ENCODE measurements at places on chromosomes 3 and 15. TPM values are rescaled to one million over a fixed set of nuclear protein-coding genes. Genes with fewer than 3 reads are reported as not detected.

Gene FBXL2
- polyA plus RNA-seq = 32.3 TPM

Gene BNC1
- polyA plus RNA-seq = 0.31 TPM

Gene P2RY1
- polyA plus RNA-seq = 2.9 TPM

Gene RARB
- polyA plus RNA-seq = 68.6 TPM

Gene ITIH1
- 0.38 TPM for polyA plus RNA-seq

Gene IMPG2
- 0.57 TPM for polyA plus RNA-seq

Gene GOLGA8T
- polyA plus RNA-seq = not detected

Gene GNAT1
- polyA plus RNA-seq = not detected

Gene TICRR
- polyA plus RNA-seq = 8.4 TPM

- DNase-seq = no peak
Measured at GRCh38 chr3:133469140-133469731, 69.4 kb downstream of the BFSP2 start.

- DNase-seq = no peak
Measured at GRCh38 chr3:120438665-120439370, 12.0 kb downstream of the FSTL1 start.

DNA sequence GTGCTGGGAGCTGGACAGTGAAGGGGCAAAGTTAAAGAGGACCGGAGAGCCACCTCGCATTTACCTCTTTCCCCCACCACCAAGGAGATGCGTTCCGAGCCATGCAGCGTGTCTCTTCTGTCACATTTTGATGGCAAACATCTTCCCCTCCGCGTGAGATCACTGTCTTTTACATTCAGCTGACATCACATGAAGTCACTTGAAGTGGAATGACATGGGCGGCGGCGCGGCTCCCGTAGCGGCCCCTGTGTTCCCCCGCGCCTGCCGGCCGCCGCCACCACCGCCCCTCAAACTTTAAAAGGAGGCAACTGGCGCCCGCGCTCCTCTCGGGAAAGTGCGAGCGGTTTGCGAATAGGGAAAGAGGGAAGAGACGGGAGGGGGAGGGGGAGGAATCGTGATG is at the start of gene FEZF2:
Gene FEZF2 (minus strand): TSS at position 336 of the 400 bp plus-strand sequence. CDS start 682 bp downstream, outside the sequence.
- DNase-seq = no peak

- DNase-seq = no peak
Measured at GRCh38 chr3:54988302-54988837, 60.5 kb upstream of the LRTM1 start.

GRCh38 chr15:76866008-76866407 is 39.1 kb downstream of the SCAPER start:
- no peak for DNase-seq

DNA sequence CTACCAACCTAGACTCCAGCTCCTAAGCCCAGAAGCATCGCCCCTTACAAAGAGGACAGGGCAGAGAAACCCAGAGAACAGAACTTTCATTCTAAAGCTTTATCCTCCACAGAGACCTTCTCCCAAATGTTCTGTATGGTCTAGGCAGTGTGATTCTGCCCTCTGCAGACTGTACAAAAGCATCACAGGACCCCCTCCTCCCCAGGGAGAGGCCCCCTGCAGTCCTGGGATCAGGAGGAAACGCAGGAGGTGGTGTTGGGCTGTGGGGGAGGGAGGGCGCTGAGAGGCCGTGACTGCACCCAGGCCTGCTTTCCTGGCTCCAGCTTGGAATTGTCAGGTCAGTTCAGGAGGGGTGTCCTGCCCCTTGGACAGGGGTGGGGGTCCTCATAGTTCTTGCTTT is 101.3 kb downstream of the DGKG start:
- DNase-seq = no peak

- no peak for DNase-seq
Measured at GRCh38 chr15:64667736-64668161, 107.6 kb downstream of the RBPMS2 start.

DNA sequence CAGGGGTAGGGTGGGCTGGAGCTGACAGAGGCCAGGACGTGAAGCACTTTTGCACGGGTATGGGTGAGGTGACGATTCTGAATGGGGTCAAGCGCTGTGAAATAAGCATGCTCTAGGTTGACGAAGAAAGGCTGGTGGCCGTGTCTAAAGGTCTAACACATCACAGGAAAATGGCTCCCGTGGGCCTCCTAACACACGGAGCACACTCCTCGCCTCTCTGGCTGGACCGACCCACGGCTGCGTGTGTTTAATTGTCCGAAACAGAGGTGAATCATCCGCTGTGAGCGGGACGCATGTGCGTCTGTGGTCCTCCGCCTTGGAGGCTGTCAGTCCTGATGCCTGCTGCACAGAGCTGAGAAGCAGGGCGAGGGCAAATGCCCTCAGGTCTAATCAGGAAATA is 130.6 kb downstream of the NSMCE3 start:
- DNase-seq = no peak

DNA sequence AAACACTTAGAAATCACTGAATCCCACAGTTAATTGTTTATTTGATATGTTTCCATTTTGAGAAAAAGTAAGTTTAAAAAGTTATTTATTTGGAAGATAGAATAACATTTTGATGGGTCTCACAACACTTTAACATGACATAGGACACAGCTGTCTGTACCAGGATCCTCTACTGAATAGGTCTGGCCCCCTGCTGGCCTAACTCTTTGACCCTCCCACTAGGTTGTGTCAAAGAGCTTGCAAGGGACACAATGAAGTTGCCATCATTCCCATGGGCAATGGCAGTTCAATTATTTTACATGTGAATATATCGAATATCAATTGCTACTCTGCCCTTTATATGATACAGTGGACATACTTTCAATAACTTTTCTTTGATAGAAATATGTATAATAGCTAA is 138.9 kb downstream of the EPHA3 start:
- no peak for DNase-seq

DNA sequence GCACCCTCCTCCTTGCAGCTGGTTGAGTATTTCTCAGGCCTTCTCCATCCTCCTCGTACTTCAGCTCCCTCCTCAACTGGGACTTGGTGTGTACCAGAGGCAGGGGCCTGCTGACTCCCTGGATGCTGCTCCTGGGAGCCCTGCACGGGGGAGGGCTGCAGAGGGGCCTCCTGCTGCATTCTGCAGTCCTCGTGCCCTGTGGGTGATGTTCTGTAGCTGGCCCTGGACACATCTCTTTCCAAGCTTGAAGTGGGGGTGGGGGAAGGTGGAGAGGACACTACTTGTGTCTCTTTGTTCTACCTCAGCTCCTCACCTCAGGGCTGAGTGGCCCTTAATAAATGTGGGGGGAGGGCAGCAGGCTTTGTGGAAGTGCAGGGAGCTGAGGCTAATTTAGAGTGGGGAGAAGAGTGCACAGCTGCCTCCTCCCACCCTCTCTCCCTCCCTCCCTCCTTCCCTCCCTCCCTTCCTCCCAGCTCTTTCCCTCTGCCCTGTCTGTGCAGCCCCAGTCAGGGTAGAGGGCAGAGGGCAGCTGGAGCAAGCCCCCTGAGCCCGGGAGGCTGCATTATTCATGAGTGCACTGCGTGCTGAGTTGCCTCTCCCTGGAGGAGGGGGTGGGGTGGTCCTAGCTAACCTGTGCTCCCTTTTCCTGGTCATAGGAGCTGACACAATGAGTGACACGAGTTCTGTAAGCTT is 3.7 kb upstream of the GRM2 start:
- no peak for DNase-seq

GRCh38 chr3:124557433-124558232 is 172.6 kb upstream of the UMPS start:
- DNase-seq = no peak

- DNase-seq = no peak
Measured at GRCh38 chr3:139074565-139075115, 29.9 kb upstream of the PRR23C start.
